ENCODE measurements at places on chromosomes 6 and 20.

- DNase-seq = no peak
Measured at GRCh38 chr6:5728351-5729079, 278.2 kb downstream of the NRN1 start.

DNA sequence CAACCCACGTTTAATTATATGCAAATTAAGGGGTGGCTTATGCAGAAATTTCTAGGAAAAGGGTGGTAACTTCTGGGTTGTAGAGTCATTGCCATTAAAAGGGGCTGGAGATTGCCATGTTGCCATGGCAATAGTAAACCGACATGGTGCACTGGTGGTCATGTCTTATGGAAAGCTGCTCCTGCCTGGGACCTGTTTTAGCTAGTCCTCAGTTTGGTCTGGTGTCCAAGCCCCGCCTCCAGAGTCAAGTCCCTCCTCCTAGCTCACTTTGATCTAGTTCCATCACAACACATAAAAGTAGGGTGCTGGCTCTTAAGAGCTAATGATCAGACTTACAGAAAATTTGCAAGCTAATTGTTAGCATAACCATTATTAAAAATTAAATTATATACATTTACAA is 5.3 kb downstream of the SLC22A2 start:
- no peak for DNase-seq

GRCh38 chr6:81531869-81532561 is 220.5 kb downstream of the TENT5A start:
- no peak for DNase-seq

DNA sequence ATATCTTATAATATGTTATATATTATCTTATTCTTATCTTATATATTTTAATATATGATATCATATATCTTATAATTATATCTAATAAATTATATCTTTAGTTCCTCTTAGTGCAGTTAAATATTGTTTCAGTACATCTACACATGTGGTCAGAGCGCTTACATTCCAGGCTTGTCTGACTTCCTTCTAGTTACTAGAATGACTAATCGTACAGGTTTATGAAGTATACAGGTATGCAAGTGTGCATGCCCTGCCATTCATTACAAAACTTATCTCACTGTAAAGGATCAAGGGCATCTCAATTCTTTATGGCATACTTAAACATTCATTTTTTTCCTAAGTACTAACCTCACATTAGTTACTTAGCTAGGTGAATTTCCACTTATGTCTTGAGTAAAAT is 1278.0 kb upstream of the MAP3K7 start:
- DNase-seq = no peak

- no peak for DNase-seq
Measured at GRCh38 chr6:93859971-93860370, 440.6 kb upstream of the EPHA7 start.

GRCh38 chr6:19906171-19906570 is 69.0 kb downstream of the ID4 start:
- no peak for DNase-seq

GRCh38 chr6:106110164-106110826 is 24.2 kb downstream of the PRDM1 start:
- DNase-seq = no peak

DNA sequence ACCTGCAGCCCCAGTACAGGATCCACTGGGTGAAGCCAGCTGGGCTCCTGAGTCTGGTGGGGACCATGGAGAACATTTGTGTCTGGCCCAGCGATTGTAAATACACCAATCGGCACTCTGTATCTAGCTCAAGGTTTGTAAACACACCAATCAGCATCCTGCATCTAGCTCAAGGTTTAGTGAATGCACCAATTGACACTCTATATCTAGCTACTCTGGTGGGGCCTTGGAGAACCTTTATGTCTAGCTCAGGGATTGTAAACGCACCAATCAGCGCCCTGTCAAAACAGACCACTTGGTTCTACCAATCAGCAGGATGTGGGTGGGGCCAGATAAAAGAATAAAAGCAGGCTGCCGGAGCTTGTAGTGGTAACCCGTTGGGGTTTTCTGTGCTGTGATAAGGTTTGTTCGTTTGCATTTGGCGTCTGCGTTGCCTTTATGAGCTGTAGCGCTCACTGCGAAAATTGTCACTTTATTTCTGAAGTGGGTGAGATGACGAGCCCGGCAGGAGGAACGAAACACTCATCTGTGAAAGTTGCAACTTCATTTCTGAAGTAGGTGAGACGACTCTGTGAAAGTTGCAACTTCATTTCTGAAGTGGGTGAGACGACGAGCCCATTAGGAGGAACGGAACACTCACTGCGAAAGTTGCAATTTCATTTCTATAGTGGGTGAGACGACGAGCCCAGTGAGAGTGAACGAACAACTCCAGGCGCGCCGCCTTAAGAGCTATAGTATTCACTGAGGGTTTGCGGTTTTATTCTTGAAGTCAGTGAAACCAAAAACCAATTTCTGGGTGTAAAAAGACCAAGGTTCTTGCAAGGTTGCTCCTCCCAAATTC is 31.1 kb downstream of the SERPINB6 start:
- DNase-seq = peak; percentile 55

DNA sequence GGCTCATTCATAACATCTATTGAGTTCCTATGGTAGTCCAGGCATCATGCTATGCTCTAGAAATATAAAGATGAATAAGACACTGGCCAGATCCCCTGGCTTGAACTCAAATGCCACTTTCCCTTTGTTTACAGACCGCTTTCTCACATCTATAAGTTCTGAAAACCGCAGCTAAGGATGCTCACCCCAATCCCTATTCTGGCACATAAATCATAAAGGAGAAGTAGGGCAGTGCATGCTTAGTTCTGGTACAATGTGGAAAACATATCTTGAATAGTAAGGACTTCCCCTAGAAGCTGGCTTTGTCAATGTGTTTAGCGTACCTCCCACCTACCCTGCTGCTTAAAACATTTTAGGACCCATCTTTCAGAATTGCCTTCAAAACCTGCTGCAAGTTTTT is 26.4 kb downstream of the MRS2 start:
- DNase-seq = no peak

DNA sequence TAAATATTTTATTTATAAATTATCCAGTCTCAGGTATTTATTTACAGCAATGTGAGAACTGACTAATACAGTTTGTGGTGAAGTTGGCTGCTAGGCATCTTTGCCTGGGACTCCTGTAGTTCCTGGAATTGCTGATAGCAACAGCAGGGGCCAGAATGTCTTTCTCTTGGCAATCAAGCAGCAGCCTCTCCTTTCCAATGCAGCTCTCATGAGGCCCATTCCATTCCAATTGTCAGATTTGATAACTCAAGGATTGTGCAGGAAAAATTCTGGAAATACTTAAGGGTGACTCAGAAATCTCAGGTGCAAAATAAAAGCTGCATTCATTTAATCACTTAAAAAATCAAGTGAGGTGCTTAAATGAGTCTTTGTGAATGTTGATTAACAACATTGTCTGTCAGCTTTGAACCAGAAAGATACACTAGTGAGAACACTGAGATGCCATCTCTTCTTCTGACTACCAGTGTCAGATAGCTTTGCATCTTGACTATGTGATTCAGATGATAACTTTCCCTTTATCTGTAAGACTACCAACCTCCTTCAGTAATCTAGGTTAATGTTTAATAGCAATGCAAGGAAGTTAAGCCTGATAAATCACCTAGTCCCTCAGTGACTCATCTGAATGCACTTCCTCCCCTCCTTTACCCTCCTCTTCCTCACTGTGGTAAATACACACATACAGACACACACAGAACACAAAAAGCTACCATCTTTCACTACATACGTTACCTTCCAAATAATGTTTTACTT is 32.1 kb upstream of the COL21A1 start:
- DNase-seq = no peak

GRCh38 chr6:118632359-118632758 is 19.0 kb downstream of the CEP85L start:
- DNase-seq = no peak

DNA sequence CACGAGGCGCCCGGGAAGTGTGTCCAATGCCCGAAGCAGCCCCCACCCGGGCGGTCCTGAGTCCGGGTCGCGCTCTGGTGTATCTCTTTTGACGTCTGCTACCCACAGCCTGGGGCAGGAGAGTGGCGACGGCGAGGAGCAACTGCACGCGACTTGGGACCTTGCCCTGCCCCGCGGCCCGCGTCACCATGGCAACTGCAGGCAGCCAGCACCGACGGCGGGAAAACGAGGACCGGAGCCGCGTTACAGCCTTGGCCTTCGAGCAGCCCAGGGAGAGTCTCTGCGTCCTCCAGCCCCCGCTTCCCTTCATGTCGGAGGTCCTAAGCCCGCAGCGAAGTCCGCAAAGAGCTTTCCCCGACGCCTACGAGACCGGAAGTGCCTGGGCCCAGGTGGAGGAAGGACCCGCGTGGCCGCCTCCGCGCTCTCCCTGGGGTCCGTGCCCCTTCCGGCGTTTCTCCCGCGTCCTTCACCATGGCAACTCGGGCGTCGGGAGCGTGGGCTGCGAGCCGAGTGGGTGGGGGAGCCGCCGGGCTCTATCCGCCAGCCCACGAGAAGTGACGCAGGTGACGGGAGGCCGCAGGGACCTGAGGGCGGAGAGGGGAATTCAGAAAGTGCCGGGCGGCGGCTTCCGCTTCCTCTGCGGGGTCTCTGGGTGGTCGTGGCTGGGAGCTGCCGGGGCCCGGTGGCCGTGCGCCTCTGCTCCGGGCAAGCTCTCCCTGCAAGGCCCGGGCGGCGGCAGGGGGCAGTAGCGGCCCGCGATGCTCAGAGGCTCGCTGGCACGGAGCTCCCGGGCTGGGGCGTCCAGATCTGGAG is 88.6 kb upstream of the TGM3 start:
- peak; percentile 76 for DNase-seq

GRCh38 chr6:138999949-139000725 is 12.1 kb upstream of the REPS1 start:
- DNase-seq = no peak

GRCh38 chr6:90294008-90294511 is 2.6 kb downstream of the BACH2 start:
- no peak for DNase-seq

GRCh38 chr20:13858871-13859270 is 74.0 kb downstream of the NDUFAF5 start:
- DNase-seq = no peak
